ENCODE measurements at places on chromosomes 4 and X.

DNA sequence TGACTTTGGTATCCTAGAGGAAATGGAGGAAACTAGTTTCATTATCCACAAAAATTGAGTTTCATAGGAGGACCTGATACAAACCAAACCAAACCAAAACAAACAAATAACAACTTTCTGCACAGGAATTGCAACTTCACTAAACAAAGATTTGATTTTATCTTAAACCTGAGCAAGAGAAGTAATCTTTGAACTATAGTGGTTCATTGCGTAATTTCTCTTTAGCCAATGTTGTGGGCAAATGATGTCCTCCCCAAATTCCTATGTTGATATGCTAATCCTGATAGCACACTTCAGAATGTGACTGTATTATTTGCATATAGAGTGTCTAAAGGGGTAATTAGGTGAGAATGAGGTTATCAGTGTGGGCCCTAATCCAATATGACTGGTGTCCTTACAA lies 102.4 kb downstream of the CAMK2D start:
- DNase-seq, result no peak

DNA sequence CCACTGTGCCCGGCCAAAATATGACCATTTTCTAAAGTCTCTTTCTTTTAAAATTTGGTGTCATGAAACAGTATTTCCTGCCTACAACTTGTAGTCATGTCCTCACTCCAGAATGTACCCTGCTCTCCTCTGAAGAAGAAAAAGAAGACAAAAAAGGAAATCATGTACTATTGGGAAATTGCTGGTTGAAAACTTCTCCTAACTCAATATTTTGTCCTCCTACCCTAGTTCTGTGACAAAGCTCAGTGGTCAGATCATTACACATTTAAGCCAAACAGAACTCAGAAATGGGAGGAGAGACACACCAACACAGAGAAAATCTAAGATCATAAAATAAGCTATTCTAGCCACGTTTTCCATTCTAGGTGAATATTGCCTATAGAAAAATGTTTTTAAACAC lies 127.7 kb downstream of the IRF2 start:
- DNase-seq, result no peak

GRCh38 chrX:12403474-12404082 lies 265.3 kb downstream of the FRMPD4 start:
- DNase-seq, result peak; percentile 23

DNA sequence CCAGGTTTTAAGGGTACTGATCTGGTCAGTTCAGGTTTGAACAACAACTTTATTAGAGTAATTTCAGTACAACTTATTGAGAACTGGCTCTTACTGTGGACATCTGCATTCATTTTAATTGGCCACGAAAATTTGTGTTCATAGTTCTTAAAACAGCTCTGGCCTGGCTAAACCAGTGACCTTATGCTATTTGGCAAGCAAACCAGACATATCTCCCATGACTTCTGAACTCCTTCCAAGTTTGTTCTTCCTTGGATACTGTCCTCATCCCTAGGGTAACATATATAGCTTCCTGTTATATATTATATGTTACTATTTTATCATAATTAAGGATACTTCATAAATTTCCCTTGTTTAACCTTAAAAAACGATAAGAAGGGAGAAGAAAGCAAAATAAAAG lies 841.9 kb downstream of the TRAM1L1 start:
- DNase-seq, result no peak

GRCh38 chrX:78168065-78168464 lies 28.6 kb upstream of the TAF9B start:
- no peak for DNase-seq

- no peak for DNase-seq
Observed at GRCh38 chr4:185151296-185151695, 8.2 kb downstream of the SLC25A4 start.

DNA sequence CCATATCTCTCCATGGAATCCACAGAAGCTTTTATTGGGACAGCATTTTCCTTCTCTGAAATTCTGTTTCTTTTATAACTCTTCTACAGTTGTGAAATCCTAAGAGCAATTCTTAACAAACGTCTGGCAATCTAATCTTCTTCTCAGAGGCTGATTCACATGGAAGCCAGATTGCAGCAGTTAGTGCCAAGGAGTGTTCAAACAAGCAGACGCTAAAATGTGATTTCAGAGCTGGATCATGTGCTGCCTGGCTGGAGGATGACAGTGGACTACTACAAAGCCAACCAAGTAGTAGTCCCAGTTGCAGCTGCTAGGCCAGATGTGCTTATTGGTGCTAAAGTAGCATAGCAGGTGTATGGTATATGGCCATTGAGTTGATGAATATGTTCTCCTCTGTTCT lies 27.7 kb upstream of the GLRB start:
- no peak for DNase-seq

- no peak for DNase-seq
Observed at GRCh38 chr4:42643685-42644084, 13.2 kb downstream of the ATP8A1 start.

DNA sequence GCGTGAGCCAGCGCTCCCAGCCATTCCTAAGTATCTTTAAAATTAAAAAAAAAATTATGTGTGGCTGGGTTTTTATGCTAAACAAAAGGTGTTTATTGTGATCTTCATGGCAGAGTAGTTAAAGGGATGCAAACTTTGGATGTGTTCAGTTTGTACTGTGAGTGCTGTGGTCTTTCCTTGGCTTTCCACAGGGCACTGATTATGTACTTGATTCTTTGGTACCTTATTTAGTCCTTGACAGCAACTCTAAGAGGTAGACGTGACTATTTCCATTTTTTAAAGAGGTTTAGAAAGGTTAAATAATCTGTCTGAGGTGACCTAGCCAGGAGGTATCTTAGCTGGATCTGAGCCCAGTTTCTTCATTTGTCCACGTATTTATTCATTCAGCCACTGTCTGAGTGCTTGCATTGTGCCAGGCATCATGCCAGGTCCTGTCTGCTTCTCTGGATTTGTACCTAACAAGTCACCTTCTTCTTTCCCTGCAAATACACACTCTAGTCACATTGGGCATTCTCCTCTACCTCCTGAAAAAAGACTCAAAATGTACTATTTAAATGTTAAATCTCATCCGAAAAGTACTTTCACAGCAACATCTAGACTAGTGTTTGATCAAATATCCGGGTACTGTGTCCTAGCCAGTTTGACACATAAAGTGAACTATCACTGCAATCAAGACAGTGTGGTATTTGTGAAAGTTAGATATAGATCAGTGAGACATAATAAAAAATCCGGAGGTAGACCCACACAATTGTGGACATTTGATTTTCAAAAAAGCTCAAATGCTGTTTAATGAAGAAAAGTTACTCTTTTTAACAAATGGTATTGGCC lies 31.5 kb downstream of the WWC2 start:
- no peak for DNase-seq

DNA sequence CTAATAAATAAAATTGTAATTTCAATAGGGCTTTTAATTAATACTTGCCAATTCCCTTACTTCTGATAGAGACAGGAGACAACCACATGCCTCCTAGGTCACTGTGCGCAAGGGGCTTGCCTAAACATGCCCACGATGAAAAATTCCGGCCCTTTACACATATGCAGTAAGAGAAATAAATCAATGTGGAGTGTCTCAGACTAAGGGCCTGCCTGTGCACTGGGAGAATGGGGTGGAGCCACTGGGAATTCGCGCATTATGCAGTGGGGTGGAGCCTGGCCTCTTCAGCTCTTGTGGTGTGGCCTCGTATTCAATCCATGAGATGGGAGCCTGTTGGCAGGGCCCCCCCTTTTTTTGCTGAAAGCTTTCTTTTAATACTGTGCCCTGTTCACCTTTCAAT lies 484.5 kb downstream of the PDGFC start:
- DNase-seq, result no peak

- no peak for DNase-seq
Observed at GRCh38 chrX:155056877-155057792, 13.8 kb downstream of the CMC4 start.

GRCh38 chr4:154464654-154465053 lies 26.9 kb downstream of the DCHS2 start:
- no peak for DNase-seq

GRCh38 chr4:75516144-75516543 lies 1.9 kb downstream of the THAP6 start:
- DNase-seq, result no peak

- DNase-seq, result no peak
Observed at GRCh38 chr4:152581536-152582160, 45.8 kb upstream of the FBXW7 start.

- no peak for DNase-seq
Observed at GRCh38 chrX:10121787-10122186, 35.0 kb upstream of the CLCN4 start.

DNA sequence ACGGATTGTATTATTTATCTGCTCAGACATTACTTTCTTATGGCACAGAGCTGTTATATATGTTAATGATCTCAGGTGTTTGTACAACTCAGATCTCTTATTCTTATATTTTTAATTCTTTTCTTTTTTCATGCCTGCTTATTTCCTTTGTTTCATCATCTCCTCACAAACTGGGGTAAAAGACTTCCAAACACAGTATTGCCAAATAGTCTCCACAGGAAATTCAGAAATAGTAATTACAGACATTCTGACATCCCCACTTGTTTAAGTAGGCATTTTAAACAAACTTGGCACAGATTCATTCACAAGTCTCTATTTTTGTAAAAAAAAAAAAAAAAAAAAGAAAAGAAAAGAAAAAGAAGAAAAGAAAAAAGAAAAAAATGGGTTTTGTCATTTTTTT lies 129.7 kb upstream of the USP38 start:
- DNase-seq, result no peak

DNA sequence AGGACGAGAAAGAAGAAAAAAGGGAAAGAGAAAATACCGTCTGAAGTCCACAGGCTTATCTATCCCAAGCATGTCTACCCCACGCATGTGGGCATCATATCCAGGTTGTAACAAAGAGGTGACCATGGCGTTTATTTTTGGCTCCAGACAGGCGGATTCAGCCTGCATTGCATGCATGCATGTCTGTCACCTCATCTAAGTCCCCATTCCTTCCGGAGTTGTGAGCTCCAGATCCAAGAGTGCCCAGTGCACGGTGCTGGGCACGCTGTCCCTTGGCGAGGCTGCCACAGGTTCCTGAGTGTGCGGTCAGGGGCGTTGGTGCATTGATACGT lies 905 bp upstream of the GALNTL6 start:
- no peak for DNase-seq

Measured in HS-27A (cell line).